Activated CD4-positive, CD25-positive, alpha-beta regulatory T cell treated with anti-CD3 and anti-CD28 coated beads, Interleukin-2, amount 50 U/mL, for 16 hours (primary cell): ENCODE measurements at places on chromosomes 7 and 10.

DNA sequence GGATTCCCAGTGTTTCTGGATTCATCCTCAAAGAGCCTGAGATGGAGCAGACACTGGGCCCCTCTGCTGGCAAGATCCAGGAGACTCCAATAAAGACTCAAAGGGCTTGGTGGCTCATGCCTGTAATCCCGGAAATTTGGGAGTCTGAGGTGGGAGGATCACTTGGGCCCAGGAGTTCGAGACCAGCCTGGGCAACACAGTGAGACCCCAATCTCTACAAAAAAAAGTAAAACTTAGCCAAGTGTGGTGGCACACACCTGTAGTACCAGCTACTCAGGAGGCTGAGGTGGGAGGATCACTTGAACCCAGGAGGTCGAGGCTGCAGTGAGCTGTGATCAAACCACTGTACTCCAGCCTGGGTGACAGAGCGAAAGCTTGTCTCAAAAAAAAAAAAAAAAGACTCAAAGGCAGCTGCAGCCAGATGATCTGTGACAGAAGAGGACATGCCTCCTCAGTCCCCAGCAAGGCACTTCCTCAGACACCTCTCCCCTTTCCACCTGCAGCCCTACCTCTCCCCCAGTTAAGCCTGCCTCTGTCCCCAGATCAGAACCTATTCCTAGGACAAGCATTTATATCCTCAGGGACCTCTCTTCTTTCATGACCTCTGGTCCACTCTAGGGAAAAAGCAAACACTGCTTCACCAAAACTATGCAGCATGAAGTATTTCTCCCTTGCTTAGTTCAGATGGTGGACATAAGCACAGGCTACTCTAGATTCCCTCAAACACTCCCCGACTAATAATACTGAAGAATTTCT, 27.9 kb downstream of the PDLIM1 start:
- DNase-seq: no peak

GRCh38 chr7:128299109-128299607, 44.5 kb downstream of the RBM28 start:
- no peak for DNase-seq

GRCh38 chr7:151839451-151839921, 37.4 kb downstream of the PRKAG2 start:
- no peak for DNase-seq

- no peak for DNase-seq
Observed at GRCh38 chr10:61612450-61612849, 50.3 kb upstream of the CABCOCO1 start.

DNA sequence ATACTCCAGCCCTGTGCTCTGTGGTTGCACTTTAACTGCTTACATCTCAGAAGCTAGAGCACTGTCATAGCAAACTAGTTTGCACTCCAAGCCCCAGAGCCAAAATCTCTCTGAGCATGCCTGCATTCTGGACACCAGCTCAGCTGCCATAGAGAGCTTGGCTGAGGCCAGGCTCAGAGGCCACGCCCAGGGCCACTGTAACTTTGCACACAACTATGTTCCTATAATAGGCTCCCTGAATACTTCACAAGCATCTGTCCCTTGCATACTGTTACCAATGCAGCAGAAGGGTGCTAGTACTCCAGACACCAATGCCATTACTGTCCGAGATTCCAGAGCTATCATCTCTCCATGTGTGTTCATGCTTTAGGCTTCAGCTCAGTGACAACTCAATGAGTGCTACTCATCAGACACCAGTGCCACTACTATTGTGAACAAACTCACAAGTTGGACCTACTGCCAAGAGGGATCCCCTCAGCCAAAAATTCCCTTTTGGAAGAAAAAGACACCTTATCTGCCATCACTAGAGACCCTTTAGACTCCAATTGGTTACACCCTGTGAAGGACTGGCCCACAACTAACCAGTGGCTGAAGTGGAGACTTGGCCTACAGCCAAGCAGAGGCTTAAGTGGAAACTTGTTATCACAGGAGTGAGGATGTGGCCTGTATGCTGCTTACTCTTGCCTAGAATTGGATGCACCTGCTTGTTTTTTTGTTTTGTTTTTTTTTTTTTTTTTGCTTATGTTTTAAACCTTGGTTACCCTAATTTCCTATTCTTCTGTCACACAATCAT, 211.6 kb upstream of the MAGI2 start:
- no peak for DNase-seq
